ENCODE measurements at places on chromosomes 4 and X. TPM values are rescaled to one million over a fixed set of nuclear protein-coding genes. Genes with fewer than 3 reads are reported as not detected.

DNA sequence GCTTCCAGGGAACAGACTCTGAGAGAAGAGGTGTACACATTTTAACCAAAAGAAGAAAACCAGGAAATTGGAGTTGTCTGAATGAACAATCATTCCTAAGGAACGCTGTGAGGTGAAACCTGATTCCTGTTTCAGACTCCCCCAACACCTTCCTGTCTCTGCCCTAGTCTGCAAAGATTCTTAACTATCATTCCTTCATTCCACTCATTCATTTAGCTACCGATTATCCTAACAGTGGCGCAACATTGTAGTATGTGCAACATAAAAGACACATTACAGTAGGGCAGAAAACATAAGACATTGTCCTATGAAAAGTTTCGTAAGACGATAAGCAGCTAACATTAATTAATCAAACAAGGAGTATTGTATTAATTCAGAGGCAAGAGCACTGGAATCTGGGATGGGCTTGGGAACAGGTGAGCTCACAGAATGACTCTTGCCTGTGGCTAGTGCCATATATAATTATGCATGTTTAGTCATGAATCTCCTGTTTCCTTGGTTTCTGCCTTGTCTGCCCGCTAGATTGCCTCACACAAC lies 23.8 kb upstream of the ADH7 start:
- H3K4me3 ChIP-seq = no peak overlapping the region
- no peak overlapping the region for H3K27ac ChIP-seq
- H3K36me3 ChIP-seq = no peaks in the 10 kb centered on the region
- DNase-seq = no peak
- no peaks in the 10 kb centered on the region for H3K4me1 ChIP-seq

The PAGE2B gene
- not detected for total RNA-seq

GRCh38 chr4:147118528-147118927 lies 172.9 kb upstream of the TTC29 start:
- H3K27me3 ChIP-seq = no peaks in the 10 kb centered on the region
- H3K36me3 ChIP-seq = no peaks in the 10 kb centered on the region
- H3K4me3 ChIP-seq = no peak overlapping the region
- no peaks in the 10 kb centered on the region for H3K4me1 ChIP-seq

The ZNF185 gene
- 5.9 TPM for total RNA-seq

The USP51 gene
- total RNA-seq = 0.66 TPM

The PF4V1 gene
- total RNA-seq = not detected

DNA sequence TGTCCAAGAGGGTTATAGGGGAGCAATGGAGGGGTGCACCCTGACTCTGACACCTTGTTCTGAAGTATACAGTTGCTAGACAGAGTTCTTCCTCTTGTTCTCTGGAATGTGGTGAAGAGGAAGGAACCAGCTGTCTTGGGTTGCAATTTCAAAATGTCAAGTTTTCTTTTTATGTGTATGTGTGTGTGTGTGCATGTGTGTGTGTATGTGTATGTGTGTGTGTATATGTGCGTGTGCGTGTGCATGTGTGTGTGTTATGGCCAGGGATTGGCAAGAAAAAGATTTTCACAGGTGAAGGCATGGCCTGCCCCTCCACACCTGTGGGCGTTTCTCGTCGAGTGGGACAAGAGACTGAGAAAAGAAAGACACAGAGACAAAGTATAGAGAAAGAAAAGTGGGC lies 81.6 kb upstream of the ADGRA3 start:
- H3K27me3 ChIP-seq = no peaks in the 10 kb centered on the region
- H3K36me3 ChIP-seq = no peaks in the 10 kb centered on the region
- no peaks in the 10 kb centered on the region for H3K4me1 ChIP-seq
- no peak overlapping the region for H3K4me3 ChIP-seq
- DNase-seq = no peak

DNA sequence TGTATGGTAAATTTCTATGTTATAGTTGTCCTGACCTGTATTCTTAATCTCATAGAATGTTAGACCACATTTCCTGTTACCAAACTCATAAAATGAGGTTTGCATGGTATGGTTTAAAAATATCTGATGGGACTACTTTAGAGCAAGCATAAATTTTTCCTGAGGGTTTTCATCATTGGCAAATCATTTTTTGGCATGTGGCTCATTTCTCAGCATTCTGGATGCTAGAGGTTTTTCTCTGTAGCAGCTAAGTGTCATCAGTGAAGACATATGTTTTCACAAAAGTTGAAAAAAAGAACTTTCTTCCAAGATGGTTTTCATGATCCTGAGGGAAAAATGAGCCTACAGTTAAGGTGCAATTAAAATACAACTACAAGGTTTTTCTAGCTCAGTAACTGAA lies 503.5 kb upstream of the FAM47C start:
- H3K36me3 ChIP-seq = no peaks in the 10 kb centered on the region
- no peaks in the 10 kb centered on the region for H3K4me1 ChIP-seq
- no peak overlapping the region for H3K27ac ChIP-seq
- no peak overlapping the region for H3K4me3 ChIP-seq
- no peak for DNase-seq

- H3K36me3 ChIP-seq = no peaks in the 10 kb centered on the region
- H3K4me3 ChIP-seq = no peak overlapping the region
- H3K27ac ChIP-seq = no peak overlapping the region
- H3K4me1 ChIP-seq = no peaks in the 10 kb centered on the region
Observed at GRCh38 chr4:77225022-77225421, 68.0 kb downstream of the CCNG2 start.

The DCAF8L2 gene
- total RNA-seq = not detected

GRCh38 chr4:40888933-40889332 lies 139.2 kb downstream of the NSUN7 start:
- no peak for DNase-seq
- H3K4me1 ChIP-seq = no peaks in the 10 kb centered on the region
- H3K4me3 ChIP-seq = no peak overlapping the region
- no peaks in the 10 kb centered on the region for H3K27me3 ChIP-seq

- H3K36me3 ChIP-seq = no peaks in the 10 kb centered on the region
- H3K27me3 ChIP-seq = peaks cover 3% of the 10 kb centered on the region
- H3K27ac ChIP-seq = no peak overlapping the region
- H3K4me3 ChIP-seq = no peak overlapping the region
- no peaks in the 10 kb centered on the region for H3K4me1 ChIP-seq
Observed at GRCh38 chrX:136711147-136711546, 63.2 kb downstream of the CD40LG start.

DNA sequence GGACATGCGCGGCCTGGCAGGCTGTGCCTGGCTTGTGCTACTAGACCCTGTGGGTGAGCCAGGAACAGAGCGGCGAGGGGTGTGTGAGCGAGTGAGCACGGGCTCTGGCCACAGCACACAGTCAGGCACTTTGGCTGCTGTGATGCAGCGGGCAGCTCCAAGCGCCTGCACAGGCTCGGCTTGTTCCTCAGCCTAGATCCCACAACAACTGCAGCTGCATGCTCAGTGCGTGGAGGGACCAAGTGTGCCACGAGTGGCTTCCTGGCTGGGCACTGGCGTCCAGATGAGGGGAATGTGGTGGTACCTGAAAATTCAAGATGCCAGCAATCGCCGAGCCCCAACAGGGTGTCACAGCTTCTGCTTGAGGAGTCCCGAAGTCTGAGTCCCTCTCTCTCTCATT lies 1056.6 kb downstream of the RAPGEF2 start:
- H3K4me1 ChIP-seq = no peaks in the 10 kb centered on the region
- no peak overlapping the region for H3K4me3 ChIP-seq
- H3K36me3 ChIP-seq = no peaks in the 10 kb centered on the region
- no peak overlapping the region for H3K27ac ChIP-seq
- DNase-seq = no peak

GRCh38 chr4:156536661-156537060 lies 434.9 kb downstream of the PDGFC start:
- no peak overlapping the region for H3K27ac ChIP-seq
- DNase-seq = peak; percentile 44
- H3K4me1 ChIP-seq = no peaks in the 10 kb centered on the region
- H3K36me3 ChIP-seq = no peaks in the 10 kb centered on the region
- H3K4me3 ChIP-seq = no peak overlapping the region
